ENCODE measurements at places on chromosomes 4 and X.

DNA sequence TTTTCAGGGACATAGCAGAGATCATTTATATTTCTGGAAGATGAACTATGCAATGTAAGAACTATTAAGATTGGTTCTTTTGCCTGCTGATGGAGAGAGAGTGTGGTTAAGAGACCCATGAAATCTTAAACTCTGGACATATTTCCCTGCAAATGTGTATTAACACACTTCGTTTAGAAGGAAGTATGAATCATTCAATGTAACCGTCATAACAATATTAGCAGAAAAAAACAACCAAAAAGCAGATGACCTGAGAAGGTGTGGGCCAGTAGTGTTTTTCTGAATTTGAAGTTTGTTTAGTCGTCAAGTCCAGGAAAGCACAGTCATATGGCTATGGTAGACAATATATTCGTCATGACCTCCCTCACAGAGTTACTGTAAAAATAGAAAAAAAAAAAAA lies 2.5 kb upstream of the TMPRSS11D start:
- no peak for DNase-seq

DNA sequence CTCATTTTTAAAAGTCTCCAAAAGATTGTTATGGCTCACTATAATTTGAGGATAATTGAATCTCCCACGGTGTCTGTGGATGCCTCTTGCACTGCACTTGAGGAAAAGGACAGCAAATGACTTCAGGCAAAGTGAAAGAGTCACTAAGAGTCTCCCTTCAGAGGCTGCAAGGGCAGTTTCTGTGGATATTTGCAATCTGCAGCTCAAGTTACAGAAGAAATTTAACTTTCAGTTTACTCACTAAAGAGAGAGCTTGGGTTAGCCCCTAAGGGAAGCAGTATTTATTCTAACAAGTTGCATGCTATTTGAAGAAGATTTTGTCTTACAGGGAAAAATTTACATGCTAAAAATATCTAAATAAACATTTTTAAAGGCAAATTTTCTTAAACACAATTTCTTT lies 912.0 kb upstream of the TENM3 start:
- DNase-seq = no peak

- no peak for DNase-seq
Observed at GRCh38 chr4:35993606-35994005, 250.7 kb downstream of the ARAP2 start.

- DNase-seq = no peak
Observed at GRCh38 chrX:150753357-150753756, 60.2 kb downstream of the MTMR1 start.

DNA sequence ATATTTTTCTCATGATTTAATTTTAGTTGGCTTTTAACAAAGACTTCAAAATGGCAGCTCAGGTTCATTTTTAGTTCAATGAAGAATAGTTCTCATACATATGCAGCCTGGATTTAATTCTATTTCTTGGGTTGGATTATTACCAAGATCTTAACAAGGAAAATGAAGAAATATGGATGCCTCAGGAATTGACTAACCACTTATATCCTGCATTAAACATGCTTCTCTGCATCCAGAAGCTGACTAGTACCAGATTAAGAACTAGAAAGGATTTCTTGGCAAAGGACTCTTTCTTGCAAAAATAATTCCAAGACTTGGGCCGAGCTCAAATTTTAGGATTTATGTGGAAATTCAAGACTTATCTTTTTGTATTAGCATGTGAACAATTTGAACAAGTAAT lies 5.6 kb upstream of the KLHL2 start:
- no peak for DNase-seq

DNA sequence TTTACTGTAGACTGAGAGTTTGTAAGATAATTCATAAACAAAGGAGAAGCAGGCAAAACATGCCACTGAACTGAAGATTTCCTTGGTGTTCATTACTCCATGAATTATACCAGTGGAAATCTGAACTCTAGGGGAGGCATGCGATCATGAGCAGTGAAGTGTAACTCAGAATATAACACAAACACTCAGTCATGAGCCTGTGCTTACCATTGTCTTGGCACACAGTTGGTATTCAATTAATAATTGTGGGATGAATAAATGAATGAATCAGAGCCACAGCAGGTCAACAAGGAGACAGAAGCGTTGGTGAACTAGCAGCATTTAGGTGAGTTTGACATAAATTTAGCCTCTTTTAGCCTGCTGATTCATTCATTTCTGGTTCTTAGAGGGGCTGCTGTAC lies 263.5 kb upstream of the DKK2 start:
- DNase-seq = no peak

GRCh38 chr4:123415977-123416376 lies 19.4 kb downstream of the SPRY1 start:
- DNase-seq = no peak

GRCh38 chrX:44570522-44570921 lies 27.9 kb upstream of the FUNDC1 start:
- DNase-seq = no peak

DNA sequence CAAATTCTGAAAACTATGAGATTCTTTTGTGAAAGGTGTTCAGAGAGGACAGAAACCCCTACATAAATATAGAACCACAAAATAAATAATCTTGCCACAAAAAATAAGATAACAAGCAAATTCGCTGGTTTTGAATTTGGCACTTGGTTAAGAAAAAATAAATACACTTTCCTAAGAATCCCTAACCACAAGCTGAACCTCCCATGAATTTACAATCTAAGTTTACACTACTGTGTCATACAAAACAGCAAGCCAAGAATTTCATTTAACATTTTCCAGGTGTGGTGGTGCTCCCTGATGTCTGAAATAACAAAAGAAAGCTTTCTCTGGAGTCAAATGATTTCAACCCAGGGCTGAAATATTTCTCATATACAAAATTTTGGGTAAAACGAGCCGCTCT lies 121.0 kb downstream of the KCNIP4 start:
- no peak for DNase-seq

- DNase-seq = no peak
Observed at GRCh38 chrX:153877571-153878261, 8.3 kb downstream of the L1CAM start.

DNA sequence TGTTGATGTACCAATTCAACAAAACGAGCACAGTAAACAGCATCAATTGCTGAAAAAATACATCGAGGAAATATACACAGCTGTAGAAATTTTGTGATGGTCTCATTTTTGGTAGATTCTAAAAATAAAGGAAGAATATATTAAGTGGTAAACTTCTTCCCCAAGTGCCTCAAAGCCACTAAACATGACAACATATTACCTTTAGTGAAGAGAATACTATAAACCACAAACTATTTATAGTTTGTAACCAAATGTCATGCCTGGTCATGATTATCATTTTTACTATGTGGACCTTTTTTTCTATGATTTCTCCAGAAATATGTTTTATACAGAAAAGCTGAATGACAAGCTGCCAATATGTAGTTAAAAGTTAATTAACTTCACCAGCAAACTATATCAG lies 106.9 kb downstream of the THOC2 start:
- no peak for DNase-seq

- DNase-seq = no peak
Observed at GRCh38 chrX:19291086-19291485, 52.6 kb upstream of the PDHA1 start.

- DNase-seq = no peak
Observed at GRCh38 chr4:120865985-120866384, 56.5 kb downstream of the PRDM5 start.

DNA sequence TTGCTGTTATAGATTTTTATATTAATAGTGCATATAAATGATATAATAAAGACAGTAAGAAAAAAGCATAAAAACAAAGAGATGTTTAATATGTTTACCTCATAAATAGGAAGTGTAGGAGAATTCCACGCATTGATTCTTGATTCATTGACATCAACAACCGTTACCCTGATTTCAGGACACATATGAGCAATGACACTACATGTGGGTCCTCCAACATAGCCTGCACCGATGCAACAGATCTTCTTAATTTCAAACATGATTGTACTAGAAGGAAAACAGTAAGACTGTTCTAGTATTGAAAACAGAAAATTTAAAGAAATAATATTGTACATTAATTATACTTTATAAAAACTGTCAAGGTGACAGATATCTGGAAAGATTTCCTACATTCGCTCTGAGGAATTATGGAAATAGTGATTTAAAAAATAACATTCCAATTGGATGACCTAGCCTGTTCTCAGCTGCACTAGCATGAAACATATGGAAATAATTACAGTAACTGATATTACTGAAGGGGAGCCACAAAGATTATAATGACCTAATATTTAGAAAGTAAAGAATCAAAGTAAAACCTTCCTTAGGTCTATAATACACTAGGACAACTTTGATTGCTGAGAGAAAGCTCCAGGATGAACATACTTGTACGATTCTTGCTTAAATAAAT lies 5.9 kb downstream of the UGDH start:
- no peak for DNase-seq

- no peak for DNase-seq
Observed at GRCh38 chrX:69504626-69505612, 793 bp downstream of the NALF2 start.

DNA sequence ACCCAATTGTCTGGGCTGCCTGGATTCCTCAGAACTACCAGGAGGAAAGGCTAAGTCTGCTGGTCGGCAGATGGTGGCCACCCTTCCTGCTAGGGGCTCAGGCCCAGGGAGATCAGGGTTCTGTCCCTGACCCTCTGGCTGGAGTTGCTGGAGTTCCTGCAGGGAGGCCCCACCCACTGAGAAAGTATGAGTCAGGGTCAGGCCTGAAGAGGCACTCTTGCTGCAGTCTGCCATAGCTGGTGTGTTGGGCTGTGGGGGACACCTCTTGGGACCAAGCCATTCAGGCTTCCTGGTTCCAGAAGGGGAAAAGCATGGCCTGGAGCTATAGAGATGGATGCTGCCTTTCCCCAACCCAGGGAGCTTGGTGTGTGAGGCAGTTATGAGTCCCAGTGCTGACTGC lies 40.4 kb upstream of the PCDH18 start:
- DNase-seq = no peak

DNA sequence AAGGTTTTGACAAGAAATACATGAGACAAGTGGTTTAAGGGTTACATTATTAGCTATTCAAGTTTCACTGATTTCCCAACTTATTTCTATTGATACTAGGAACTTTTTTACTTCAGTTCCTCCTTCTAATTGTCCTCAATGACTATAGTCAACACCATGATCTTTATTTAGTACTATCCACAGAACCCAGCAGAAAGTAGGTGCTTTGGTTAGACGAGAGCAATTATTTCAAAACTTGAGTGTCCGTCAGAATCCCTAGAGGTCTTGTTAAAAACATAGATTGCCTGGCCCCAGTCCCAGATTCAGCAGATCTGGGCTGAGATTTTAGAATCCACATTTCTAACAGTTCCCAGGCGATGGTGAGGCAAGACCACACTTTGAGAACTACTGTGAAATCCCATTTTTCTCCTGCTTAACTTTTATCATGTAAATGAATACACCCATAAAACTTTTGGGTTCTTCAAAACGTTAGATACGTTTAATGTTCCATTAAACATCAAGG lies 17.9 kb downstream of the EXOC1 start:
- DNase-seq = no peak

GRCh38 chr4:180664766-180665368 lies 1578.3 kb upstream of the TENM3 start:
- DNase-seq = peak; percentile 42

DNA sequence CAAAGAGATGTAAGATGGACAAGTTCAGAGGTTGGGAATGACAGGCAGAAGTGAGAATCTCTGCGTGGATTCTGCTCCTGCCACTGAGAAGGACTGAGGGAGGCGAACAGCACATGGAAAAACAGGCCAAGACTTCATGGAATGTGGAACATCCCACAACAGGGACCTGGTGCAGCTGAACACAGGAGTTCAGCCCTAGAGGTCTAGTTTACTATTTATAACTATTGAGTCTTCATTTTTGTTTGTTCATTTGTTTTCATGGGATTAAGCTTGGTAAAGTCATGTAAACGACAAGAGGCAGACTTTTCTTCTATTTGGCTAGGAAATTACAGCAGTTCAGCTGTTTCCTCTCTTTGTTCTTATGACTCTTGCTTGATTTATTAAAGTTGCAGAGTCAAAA lies 234.5 kb downstream of the MAML3 start:
- no peak for DNase-seq

DNA sequence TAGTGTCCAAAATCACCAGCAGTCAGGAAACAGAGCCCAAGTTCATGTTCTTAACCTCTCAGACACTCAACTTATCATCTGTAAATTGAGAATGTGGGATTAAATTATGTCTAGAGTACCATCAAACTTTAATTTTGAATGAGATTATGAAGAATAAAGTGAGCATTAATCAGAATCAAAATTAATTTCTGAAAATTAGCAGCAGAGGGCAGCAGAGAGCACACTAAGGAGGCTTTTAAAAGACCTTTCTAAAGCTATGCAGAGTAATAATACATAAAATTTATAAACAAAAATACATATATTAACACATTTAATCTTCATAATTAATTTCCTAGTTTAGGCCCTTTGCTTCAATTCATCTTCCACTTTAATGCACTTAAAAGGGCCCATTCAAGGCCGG lies 7.1 kb downstream of the TASL start:
- DNase-seq = no peak

DNA sequence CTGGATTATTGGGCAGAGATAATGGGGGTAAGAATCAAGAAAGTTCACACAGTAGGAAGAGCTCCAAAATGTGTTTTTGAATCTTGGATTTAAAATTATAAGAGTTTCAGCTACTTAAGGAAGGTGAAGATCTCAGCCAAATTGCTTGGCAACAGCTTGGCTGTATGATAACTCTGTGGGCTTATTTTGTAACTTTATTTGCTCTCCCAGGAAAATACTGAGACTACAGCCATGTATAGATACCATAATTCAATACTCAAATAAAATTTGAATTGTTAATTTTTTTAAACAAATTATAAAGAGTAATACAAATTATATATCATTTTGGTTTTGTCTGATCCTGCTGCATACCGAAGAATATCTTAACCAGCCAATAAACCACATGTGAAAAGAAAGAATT lies 129.5 kb upstream of the INPP4B start:
- no peak for DNase-seq

GRCh38 chr4:121072224-121073003 lies at the start of gene NDNF:
Gene NDNF (minus strand): TSS chr4:121072535. CDS start chr4:121045837, 26,698 bp downstream.
- DNase-seq = peak; percentile 30

GRCh38 chrX:110060846-110061537 lies 58.1 kb downstream of the TMEM164 start:
- no peak for DNase-seq

GRCh38 chr4:68499021-68499420 lies 51.8 kb downstream of the TMPRSS11E start:
- DNase-seq = no peak

- DNase-seq = no peak
Observed at GRCh38 chr4:30865691-30866090, 145.5 kb downstream of the PCDH7 start.

GRCh38 chr4:181278941-181279340 lies 964.3 kb upstream of the TENM3 start:
- no peak for DNase-seq

- DNase-seq = no peak
Observed at GRCh38 chrX:31449081-31449480, 377.2 kb upstream of the FTHL17 start.

- DNase-seq = peak; percentile 88
Observed at GRCh38 chr4:1792832-1793495, at the start of gene FGFR3. Gene FGFR3 (plus strand): TSS chr4:1793293. CDS start chr4:1793935, 642 bp downstream.

- DNase-seq = no peak
Observed at GRCh38 chrX:66675541-66675940, 36.7 kb upstream of the EDA2R start.
